Kidney epithelial cell (primary cell): ENCODE measurements at places on chromosomes 1 and 21.

DNA sequence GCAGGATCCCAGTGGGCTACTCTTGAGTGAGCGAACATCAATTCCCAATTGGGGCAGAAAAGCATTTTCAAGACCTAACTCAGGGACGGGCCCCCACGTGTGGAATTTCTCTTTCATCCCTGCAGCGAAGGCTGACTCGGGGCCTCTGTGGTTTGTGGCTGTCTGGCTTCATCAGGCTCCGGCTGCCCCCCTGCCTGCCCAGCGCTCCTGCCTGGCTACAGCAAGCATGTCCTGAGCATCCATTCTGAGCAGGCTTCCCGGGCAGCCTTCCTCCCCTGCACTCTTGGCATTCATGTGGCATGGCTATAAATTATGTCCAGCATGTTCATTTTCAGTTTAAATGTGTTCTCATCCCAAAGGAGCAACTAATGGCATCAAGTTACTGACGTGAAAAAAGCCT is 588.1 kb downstream of the KIF26B start:
- DNase-seq = peak; percentile 63

DNA sequence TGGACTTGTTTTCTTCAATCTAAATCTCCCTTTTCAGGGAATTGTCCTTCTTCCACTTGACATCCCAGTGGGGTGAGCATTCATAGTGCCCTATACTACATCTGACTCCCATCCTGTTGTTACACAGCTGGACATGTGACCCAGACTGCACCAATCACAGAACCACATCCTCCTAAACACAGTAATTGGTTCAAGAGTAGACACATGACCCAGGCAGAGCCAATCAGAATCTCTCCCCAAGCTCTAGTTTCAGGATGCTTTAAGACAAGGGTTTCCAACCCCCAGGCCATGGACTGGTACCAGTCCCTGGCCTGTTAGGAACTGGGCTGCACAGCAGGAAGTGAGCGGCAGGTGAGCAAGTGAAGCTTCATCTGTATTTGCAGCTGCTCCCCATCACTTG is 5.6 kb upstream of the DDOST start:
- no peak for DNase-seq

- DNase-seq = peak; percentile 90
Observed at GRCh38 chr1:220300442-220301121, 28.3 kb upstream of the RAB3GAP2 start.

GRCh38 chr1:197921235-197922069 is 4.3 kb downstream of the LHX9 start:
- DNase-seq = no peak

DNA sequence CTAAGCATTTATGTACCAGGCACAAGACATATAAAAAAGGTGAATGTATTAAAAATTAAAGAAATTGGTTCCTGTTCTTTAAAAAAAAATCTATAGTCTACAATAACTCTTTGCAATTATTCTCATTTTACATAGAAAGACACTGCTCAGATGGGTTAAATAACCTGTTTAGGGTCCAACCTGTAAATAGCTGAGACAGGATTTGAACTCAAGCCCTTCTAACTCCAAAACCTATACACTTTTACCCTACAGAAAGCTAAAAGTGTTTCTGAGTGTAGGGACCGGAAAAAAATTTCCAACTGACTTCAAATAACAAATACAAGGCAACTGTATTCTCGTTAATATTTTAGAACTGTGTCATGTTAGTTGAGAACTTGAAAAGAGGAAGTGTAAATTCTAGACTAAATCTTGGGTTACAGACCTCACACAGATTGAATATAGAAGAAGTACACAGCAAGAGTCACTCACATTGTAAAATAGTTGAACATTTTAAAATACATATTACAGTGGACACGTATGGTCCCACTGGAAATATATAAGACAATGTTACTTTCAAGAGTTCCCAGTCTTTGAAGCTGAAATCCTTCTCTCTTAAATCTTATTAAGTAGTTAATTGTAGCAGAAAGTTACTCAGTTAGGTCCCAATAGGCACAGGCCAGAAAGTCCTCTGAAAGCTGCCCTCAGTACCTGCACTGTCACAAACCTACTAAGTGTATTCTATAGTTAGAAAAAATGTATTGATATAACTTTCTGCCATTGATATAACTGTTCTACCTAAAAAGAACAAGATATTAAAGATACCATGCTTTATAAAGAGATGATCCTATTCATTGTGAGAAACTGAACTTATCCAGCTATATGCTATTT is 7.3 kb downstream of the EDEM3 start:
- DNase-seq = no peak

GRCh38 chr1:39458991-39459390 is 32.4 kb upstream of the BMP8A start:
- DNase-seq = no peak

DNA sequence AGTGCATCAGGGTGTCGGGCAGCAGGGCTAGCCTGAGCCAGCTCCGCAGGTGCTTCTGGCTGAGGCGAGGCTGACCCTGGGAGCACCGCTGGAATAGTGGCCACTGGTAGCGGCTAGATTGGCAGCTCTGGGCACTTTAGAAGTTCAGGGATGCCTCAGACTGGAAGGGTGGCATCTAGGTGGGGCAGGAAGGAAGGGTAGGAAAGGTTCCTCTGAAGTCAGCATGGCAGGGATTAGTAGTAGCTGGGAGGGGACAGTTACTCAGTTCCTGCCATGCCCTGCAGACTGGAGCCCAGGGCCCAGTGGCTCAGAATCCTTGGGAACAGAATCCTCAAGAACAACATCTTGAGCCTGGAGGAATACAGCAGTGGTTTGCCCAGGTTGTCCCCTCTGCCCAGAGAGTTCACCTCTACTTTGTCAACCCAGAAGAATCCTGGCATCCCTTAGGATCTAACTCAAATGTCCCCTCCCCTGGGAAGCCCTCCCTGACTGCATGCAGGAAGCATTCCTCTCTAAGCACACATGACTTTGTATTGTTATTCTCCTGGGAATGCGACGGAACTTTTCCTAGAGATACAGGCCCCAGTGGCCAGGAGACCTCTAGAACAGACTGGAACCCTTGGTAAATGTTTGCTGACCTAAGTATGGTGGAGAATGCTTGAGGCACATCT is 39.5 kb upstream of the BCAR3 start:
- no peak for DNase-seq

DNA sequence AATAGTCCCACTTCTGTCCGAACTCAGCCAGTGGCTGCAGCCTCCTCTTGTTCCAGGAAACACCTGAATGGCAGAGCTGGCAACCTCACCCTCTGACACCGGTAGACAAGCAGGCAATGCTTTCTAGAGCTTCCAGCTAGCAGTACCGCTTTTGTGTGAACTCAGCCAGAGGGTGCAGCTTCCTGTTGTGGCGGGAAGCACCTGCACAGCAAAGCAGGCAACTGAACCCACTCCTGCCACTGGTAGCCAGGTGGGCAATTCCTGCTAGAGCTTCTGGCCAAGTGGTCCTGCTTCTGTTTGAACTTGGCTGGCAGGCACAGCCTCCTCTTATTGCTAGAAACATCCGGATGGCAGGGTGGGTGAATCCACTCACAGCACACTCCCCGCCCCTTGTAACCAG is 40.1 kb upstream of the TMPRSS15 start:
- DNase-seq = no peak

DNA sequence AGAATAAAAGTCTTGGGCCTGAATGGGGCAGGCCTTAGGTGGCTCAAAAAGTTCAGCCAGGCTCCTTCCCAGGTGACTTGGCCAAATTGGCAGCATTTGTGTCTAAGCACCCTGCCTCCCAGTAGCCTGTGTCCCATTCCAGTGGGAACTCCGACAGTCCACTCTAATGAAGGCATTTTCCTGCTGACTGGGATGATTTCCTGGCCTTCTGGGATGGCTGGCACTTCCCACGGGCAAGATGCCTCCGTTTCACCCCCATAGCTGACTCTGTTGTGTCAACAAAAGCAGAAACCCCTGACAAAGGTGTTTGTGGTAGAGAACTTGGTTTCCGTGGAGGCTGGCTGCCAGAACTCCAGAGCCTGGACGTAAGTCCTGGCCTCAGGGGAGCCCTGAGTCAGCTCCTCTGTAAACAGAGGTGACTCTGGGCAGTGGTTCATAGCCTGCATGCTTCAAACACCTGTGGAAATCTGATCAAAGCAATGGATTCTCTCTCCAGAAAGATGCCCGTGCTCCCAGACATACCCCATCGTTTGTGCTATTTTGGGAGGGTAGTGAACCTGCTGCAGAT is 36.6 kb downstream of the WNT3A start:
- DNase-seq = peak; percentile 10

DNA sequence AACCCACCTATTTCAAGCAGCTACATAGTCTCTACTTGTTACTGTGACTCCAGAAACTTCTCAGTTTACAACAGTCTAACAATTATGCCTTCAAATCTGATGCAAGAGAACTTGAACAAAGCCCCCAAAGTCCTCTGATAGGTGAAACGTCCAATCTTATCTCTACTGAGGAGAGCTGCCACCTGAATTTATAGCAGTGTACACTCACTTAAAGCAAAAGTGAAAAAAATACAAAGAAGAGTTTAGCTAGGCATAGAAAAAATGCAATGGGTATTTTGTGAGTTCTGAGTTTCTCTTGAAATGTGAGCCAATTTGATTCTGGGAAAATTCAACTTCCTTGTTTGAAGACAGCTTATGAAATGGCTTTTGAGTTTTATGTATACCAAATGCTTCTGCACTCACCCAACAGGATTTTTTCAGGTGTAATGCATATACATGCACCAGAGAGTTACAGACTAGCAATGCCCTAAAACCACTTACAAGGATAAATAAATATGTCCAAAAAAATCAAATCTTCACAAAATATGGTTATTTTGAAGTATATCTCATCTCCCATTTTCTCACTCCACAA is 17.8 kb upstream of the CLIC6 start:
- no peak for DNase-seq

DNA sequence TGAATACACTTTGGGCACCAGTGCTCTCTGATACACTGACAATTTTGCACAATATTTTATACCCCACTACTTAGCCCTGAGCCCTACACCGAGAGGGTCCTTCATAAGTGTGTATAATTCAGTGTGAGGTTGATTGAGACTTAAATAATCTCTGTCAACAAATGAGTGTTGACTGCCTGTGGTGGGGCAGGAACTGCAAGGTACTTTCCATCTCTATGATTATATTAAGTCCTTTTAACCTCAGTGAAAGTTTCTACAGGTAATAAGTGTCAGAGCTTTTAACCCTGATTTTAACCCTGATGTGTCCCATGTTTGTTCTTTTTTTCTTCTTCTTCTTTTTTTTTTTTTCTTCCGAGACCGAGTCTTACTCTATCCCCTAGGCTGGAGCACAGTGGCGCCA is 5.8 kb downstream of the CASQ1 start:
- no peak for DNase-seq

DNA sequence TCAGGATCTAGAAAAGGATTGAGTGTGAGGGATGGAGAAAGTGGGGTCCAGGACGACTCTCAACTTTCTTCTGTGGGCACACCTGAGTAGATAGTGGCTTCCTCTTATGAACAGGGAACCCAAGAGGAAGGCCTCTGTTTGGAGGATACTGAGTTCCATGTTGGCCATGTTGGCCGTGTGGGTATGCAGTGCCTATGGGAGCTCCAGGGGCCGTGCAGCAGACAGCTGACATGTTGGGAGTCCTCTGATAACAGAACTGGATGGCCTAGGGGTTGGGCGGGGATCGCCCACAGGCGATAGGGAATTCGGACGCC is 43.0 kb downstream of the TMEM53 start:
- DNase-seq = no peak

- peak; percentile 65 for DNase-seq
Observed at GRCh38 chr1:211514030-211514754, 22.2 kb upstream of the RD3 start.

DNA sequence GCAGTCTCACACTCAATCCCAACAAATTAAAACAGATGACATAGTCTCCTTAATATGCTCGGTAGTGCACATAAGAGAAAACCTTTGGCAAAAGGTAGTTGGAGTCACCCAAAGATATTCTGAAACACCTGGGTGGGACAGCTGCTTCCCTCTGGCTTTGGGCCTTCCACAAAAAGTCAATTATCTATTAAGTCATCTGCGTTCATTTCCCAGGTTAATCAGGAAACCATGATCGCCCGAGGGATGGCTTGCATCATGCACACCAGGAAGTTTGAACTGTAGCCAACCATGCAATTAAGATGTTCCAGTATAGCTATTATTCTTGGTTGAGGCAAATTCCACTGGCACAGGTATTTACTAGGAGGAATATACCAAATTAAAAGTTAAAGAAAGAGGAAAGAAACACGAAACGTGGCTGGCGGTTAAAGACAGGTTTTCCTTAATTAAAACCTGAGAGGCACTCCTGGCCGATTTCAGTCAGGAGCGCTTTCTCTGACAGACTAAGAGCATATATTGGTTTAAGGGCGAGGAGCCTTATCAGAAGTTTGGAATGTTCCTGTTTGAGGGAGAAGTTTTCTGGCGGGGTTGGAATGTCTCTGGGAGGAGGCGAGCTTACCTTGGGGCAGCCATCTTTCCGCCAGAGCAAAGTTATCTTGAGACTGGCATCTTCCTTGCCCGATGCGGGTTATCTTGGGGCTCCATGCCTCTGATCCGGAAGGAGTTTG is 19.9 kb downstream of the CLDN17 start:
- no peak for DNase-seq

GRCh38 chr1:63367215-63368103 is at the start of gene ALG6:
TSS of gene ALG6 (plus strand) at chr1:63367627. CDS start at chr1:63370978, 3,351 bp downstream.
- peak; percentile 59 for DNase-seq

GRCh38 chr1:160904783-160905616 is 20.0 kb upstream of the ITLN1 start:
- DNase-seq = no peak

- no peak for DNase-seq
Observed at GRCh38 chr1:3174487-3175247, 105.7 kb downstream of the PRDM16 start.

- DNase-seq = no peak
Observed at GRCh38 chr1:32181563-32181962, 2.1 kb downstream of the TXLNA start.
